ENCODE measurements at places on chromosomes 3 and 15.

DNA sequence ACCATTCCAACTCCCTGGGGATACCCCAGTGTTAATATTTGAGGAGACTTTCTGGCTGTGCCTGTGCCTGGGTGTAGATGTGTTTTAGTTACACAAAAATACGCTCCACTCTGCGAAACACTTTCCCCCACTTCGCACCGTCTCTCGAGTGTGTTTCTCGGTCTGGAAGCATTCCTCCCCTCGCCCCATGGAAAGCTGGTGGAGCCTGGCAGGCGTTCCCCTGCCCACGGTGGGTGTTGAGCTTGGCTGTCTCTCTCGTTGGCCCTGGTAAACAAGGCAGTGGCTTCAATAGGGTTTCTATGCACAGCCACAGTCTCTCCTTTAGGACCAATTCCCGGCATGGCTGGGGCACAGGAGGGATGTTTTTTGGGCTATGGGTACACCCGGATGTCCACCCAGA is 19.3 kb downstream of the IQSEC1 start:
- DNase-seq, result no peak

- peak; percentile 95 for DNase-seq
Observed at GRCh38 chr3:46978985-46979944, at the start of gene NBEAL2. Gene NBEAL2 (plus strand): TSS chr3:46979666. CDS start chr3:46979862, 196 bp downstream.

GRCh38 chr3:194265505-194265892 is 85.6 kb downstream of the CPN2 start:
- peak; percentile 30 for DNase-seq

DNA sequence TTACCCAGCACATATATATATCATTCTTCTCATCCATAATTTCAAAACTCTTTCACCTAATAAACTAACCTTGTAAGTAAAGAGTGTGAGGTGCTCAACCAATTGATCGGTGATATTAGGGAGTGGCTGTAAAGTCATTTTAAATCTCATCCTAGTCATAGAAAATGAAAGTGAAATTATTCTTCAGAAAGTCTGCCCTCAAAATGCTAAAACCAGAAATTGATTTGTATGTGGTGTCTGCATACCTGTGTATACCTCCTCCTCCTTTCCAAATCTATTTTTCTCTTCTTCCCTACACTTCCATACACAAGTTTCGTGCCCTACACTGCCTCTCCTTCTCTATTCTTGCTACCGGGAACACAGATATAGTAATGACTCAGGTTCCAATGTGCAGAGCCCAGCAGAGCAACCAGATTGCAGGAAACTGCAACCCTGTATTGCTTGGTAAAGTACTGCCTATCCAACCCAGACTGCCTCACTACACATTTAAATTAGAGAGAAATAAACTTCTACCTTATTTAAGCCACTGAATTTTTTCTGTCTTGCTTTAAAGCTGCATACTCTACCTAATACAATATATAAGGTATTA is 7.4 kb upstream of the TBC1D5 start:
- DNase-seq, result no peak

GRCh38 chr3:28050885-28051284 is 190.5 kb upstream of the CMC1 start:
- DNase-seq, result no peak

DNA sequence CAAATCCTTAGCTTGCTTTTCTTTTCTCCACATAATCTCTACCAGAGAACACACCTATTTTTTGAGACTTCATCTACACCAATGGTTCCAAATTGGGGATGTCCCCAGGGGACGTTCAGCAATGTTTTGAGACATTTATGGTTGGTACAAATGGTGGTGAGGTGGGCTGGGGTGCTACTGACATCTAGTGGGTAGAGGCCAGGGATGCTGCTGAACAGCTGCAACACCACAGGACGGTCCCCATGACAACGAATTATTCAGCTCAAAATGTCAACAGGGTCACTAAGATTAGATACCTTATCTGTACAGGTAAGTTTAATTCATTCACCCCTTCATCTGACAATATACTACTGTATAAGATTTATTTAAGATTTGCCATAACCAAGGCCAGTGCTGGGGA is 14.4 kb downstream of the GK5 start:
- DNase-seq, result no peak
